ENCODE measurements at places on chromosomes 5 and 9.

GRCh38 chr5:66596636-66597182, 516 bp downstream of the MAST4 start:
- peak; percentile 36 for DNase-seq

GRCh38 chr5:57221049-57221568, 47.2 kb downstream of the GPBP1 start:
- no peak for DNase-seq

DNA sequence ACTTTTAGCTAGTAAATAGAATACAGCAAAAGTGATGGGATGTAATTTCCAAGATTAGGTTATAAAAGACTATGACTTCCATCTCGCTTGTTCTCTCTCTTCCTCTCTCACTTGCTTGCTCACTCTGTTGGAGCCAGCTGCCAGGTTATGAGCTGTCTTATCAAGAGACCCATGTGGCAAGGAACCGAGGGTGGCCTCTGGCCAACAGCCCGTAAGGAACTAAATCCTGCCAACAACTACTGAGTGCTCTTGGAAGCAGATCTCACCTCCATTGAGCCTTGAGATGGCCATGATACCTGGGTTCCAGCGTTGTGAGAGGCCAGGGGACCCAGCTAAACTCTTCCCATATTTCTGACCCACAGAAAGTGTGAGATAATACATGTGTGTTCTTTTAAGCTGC, 636.1 kb downstream of the ACTL7B start:
- DNase-seq, result no peak

- no peak for DNase-seq
These were observed 106.9 kb upstream of the ST8SIA4 start for GRCh38 chr5:101009758-101010519.

GRCh38 chr5:180670586-180671359, 21.4 kb upstream of the FLT4 start:
- DNase-seq, result peak; percentile 54

GRCh38 chr5:5116956-5117355, 23.2 kb upstream of the ADAMTS16 start:
- DNase-seq, result no peak

DNA sequence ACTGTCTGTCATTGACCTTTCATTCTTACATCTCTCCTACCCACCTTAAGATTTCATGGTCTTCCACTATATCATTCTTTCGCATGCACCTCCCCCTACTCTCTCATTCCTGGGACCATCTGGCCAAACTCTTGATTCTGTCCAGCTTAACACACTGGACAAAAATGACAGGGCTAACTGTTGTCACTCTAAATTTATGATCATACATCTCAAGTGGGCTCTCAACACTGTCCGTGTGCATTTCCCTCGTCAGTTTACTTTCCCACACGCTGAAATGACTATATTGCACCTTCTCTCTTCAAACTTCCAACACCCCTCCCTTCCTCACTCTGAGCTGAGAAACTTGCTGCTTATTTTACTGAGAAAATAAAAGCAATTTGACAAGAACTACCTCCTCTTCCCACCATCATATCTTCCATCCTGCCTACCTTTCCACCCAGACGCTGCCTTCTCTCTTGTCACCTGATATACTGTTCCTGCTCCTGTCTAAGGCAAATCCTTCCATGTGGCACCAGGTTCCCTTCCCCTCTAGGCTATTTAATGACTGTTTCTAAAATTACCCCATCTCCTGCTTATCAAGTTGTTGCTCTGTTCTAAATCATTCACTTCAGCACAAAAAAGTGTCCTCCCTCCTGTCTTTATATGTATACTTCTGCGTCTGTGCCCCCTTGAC, 8.1 kb upstream of the KLF9 start:
- DNase-seq, result no peak

DNA sequence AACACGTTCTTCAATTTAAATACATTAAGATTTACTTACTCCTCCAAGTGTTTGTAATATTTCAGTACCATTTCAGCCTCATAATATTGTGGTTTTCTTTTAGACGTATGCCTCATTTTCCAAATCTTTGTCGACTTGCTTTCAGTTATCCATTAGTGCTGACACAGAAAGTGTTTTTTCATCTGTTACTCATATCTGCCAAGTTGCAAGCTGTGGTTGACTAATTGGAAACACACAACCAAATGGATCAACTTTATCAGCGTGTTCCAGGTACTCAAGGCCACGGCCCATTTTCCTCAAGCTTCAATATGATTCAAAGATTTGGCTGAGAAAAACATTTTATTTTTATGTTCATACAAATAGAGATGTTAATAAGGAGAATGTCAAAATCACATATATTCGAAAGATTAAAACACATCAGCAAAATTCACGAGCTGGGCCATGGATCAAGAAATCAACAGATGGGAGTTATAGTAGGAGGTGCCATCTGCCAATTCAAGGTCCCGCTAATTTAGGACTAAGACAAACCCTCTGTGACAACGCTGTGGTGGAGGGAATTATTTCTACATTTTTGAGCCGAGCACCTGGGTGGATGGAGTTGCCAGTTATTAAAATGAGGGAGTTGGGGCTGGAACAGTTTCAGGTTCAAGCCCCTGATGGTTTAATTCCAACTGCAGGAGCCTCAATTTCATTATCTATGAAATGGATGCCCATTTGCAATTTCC, 27.2 kb upstream of the CCNJL start:
- DNase-seq, result no peak

- DNase-seq, result no peak
These were observed 19.8 kb downstream of the TDRD7 start for GRCh38 chr9:97431549-97432143.

GRCh38 chr5:166088389-166089039, 2202.9 kb upstream of the WWC1 start:
- DNase-seq, result no peak

GRCh38 chr5:1719860-1720259, 79.8 kb downstream of the MRPL36 start:
- DNase-seq, result no peak

GRCh38 chr5:167509076-167509475, 782.4 kb upstream of the WWC1 start:
- DNase-seq, result no peak

DNA sequence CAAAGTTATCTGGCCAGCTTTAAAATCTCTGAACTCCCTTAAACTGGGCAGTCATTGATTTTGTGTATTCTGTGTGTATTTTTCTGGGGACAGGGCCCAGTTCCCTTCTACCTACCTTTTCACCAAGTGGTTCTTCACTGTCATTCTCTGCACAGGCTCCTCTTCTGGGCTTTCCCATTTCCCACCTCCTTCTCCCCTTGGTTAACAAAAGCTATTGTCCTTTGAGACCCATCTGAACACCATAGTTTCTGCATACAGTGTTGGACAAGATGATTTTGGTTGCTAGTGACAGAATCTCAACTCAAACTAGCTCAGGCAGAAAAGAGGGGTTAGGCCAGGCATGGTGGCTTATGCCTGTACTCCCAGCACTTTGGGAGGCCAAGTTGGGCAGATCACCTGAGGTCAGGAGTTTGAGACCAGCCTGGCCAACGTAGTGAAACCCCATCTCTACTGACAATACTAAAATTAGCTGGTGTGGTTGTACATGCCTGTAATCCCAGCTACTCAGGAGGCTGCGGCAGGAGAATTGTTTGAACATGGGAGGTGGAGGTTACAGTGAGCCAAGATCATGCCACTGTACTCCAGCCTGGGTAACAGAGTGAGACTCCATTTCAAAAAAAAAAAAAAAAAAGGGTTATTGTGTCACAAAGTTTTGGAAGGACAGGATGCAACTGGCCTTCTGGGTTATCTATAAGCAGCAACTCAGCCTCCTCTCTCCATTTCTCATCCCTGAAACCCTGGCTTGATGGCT, 31.0 kb upstream of the ANKRD34B start:
- no peak for DNase-seq

- DNase-seq, result no peak
These were observed 44.2 kb upstream of the PHF2 start for GRCh38 chr9:93532141-93532540.

GRCh38 chr5:162990856-162991497, 446.4 kb upstream of the CCNG1 start:
- DNase-seq, result no peak

DNA sequence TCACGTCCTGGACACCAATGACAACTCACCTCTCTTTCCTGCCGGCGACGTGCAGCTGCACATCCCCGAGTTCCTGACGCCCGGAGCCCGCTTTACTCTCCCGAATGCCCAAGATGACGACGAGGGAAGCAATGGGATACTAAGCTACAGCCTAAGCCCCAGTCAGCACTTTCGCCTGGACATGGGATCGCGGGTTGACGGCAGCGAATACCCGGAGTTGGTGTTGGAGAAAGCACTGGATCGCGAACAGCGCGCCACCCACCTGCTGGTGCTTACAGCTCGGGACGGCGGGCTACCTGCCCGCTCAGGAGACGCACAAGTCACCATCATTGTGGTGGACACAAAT, 1.1 kb downstream of the PCDHAC1 start:
- DNase-seq, result no peak

DNA sequence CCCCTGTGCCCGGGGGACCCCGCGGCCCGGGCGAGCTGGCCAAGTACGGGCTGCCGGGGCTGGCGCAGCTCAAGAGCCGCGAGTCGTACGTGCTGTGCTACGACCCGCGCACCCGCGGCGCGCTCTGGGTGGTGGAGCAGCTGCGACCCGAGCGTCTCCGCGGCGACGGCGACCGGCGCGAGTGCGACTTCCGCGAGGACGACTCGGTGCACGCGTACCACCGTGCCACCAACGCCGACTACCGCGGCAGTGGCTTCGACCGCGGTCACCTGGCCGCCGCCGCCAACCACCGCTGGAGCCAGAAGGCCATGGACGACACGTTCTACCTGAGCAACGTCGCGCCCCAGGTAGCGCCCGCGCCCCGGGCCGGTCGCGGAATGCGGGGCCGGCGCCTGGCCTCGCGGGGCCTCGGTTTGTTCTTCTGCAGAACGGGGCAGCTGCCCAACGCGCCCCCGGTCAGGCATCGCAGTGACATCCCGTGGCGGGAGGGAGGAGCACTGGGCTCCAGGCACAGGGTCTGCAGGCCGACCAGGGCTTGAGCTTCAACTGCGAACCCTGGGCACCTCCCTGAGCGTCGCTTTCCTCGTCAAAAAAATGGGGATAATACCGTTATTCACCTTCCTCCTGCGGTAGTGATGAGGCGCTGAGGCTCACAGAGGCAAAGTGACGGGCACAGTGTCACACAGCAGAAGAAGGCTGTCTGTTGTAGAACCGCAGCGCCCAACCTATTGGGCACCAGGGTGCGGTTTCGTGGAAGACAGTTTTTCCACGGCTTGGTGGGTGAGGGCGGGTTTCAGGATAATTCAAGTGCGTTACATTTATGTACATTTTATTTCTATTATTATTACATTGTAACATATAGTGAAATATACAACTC, 777 bp downstream of the ENDOG start:
- DNase-seq, result peak; percentile 58

Measured in stimulated activated CD4-positive, alpha-beta T cell treated with anti-CD3 and anti-CD28 coated beads, Interleukin-2, amount 100 ng/mL, for 24 hours (primary cell).